ENCODE measurements at places on chromosomes 16 and 17.

DNA sequence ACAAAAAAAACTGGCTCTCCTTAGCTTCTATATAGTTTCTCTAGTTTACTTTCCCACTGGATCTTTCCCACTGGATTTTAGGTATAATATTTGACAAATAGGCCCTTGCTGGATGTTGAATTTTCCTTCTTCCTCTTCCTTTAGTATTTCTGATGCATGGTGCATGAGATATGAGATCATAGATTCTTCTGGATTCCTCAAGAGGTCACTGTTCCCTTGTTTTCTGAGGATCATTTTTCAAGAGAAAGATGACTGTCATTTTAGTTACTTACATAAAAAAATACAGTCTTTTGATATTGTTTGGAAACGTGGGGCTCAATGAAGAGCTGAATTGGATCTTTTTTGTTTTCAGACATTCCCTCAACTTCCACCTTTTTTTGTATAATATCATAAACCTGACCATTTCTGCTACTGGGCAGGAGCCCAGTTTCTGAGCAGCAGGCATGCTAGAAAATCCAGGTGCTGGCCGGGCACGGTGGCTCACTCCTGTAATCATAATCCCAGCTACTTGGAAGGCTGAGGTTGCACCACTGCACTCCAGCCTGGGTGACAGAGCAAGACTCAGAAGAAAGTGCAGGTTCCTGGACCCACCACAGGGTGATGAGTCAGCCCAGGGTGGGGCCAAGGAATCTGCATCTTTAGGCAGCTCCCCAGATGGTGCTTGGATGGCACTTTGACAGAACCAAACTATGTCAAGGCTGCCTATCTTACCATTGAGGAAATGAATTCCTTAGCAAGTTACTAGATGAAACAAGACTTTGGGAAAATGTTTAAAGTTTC, 70.3 kb downstream of the SDR42E1 start:
- no peak for DNase-seq

DNA sequence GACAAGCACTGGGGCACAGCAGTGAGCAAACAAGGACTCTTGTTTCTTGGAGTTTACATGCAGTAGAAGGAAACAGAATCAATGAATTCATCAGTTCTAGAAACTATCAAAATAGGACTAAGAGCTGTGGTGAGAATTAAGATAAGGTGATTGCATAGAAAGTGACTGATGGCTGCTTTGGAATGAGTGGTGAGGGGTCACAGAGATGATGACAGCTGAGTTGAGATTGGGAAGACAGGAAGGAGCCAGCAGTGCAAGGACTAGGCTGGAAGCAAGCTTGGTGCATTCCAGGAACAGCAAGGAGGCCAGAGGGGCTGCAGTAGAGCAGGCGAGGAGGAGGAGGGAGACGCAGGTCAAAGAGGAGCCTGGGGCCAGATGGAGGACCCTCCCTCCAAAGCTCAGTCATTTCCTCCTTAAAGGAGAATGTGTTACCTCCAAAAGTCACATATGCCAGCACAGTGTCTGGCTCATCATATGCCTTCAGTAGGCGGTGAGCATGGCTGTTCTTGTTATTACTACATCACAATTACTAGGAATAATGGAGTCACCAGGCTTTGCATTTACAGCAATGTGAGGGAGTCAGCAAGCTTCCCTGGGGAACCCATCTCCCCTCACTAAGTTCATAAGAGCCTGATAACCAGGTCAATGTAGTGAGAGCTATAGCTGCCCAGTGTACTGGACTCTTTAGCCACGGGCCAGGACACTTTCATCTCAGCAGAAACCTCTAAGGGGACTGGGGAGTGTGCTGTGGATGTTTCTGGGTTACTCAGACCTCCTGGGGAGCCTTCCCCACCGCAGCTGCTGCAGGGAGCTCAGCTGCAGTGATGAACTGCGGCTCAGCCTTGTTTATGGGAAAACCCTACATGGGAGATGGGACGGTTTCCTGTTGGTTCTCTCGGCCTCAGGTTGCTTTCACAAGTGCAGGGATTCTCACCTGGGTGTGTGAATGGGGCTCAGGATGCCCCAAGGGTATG, 157.2 kb downstream of the SEC14L1 start:
- no peak for DNase-seq

GRCh38 chr17:71914812-71915211, 206.0 kb upstream of the SOX9 start:
- no peak for DNase-seq

- DNase-seq = no peak
Measured at GRCh38 chr16:87527055-87527724, 34.4 kb upstream of the ZCCHC14 start.

DNA sequence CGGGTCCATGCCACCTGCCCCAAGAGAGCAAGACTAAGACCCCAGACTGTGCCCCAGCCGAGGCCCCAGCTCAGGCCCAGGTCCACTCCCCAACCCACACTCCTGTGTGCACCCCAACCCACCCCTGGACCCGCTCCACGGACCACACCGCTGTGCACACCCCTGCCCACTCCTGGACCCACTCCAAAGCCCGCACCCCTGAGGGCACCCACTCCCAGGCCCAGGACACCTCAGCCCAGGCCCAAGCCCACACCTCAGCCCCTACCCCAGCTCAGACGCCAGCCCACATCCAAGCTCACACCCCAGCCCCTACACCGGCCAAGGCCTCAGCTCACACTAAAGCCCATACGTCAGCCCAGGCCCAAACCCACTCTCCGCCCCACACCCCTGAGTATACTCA, 1.1 kb downstream of the SPEM3 start:
- DNase-seq = no peak

- DNase-seq = no peak
Measured at GRCh38 chr16:31270795-31271194, 11.0 kb downstream of the ITGAM start.

DNA sequence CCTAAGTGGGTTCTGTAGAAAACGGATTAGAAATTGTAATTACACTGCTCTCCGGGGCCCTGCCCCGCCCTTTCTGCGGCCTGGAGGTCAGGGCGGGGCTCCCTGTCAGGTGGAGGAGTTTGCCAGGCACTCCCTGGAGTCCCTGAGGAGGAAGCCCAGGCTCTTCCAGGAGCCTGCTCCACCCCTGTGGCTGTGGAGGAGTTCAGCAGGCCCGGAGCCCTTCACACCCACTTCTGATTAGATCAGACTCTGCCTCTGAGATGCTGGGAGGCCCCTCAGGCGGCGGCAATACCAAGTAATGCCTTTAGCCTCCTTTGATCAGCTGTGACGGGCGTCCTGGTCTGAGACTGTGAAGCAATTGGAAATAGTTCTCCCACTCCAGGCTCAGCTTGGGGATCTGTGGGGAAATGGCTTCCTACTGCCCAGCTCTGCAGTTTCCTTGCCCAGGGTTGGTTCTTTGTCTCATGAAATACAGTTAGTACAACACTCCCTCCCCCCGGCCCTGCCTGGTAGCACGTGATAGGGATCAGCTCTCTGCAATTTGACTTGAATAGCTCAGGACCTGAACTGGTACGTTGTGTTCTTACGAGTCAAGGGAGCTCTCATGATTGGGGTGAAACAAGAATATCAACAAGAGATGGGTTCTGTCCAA, 22.3 kb downstream of the BAIAP2 start:
- no peak for DNase-seq

GRCh38 chr17:50785946-50786570, 18.7 kb upstream of the ANKRD40CL start:
- DNase-seq = no peak

- no peak for DNase-seq
Measured at GRCh38 chr16:3580686-3581085, 3.5 kb upstream of the NLRC3 start.

DNA sequence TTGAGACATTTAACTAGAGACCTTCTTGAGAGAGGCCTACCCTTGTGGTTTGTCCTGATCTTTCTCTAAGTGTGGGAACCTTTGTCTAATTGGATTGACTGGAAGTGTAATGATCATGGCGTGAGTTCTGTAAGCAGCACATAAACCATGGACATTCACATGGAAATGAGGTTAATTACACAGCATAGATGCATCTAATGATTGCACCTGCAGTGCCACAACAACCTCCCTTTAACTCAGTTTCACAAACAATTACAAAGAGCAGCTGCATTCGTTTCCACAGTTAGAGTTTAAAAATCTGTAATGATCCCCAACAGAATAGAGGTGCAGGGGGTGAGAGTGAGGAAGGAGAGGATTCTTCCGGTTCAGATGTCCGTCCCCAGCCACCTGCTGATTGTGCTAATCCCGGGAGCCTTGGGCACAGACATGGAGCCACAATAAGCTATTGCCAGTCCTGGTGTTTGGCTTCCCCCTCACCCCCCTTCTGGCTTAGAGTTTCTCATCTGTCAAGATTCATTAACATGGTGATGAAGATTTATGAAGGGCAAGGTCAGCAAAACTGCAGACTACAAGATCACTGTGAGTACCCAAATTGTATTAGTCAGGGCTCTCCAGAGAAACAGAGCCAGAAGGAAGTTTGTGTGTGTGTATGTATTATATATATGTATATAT, 659.2 kb upstream of the SOX9 start:
- no peak for DNase-seq

GRCh38 chr17:50114849-50115357, 15.1 kb downstream of the SAMD14 start:
- DNase-seq = peak; percentile 41

- DNase-seq = no peak
Measured at GRCh38 chr17:64209983-64210382, 53.1 kb downstream of the TEX2 start.

DNA sequence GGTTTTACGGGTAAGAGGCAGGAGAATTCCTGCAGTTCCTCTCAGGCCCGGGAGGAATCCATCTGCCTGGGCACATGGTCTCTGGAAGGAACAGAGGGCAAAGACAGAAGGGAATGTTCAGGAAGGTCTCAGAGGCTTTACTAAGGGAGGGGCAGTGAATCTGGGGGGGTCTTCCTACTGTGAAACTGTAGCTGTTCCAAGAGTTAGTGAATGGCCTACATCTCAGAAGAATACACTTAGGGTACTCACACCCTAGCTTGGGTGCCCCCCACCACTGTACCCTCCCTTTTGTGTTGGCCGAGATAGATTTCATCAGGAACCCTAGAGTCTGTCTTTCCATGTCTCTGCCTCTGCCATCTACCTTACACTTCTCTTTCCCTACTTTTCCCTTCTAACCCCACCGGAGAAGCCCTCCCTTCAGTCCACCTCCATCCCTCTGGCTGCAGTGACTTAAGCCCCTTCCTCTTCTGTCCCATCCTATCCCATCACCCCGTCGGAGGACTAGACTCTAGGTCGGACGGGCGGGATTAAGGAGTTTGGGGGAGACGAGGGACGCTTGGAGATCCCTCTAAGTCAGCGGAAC, 316 bp downstream of the DLG4 start:
- DNase-seq = no peak

GRCh38 chr17:20218272-20218671, 209.1 kb downstream of the SPECC1 start:
- DNase-seq = no peak

- DNase-seq = peak; percentile 91
Measured at GRCh38 chr16:24013864-24014645, 178.3 kb downstream of the PRKCB start.

- DNase-seq = no peak
Measured at GRCh38 chr16:21069986-21070385, 80.7 kb downstream of the DNAH3 start.

DNA sequence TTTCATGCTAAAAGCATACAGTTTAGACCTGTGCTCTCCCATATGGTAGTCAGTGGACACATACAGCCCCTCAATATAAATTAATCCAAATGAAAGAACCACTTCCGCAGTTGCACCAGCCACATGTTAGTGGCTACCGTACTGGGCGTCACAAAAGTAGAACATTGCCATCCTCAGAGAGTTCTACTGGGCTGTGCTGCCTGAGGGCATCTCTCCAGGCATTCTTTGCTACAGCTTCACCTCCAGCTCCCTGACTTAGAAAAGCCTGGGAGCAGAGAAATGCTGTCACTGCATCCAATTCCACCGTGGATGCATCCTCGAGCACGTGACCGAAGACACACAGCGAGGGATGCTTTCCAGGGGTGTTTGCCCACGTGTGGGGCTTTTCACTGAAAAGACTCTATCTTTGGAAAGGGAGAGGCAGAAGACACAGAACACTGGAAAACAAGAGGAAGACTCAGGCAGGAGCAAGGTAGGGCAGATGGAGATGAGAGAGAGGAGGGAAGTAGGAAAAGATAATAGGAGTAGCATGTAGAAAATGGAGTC, 86.4 kb downstream of the GAS7 start:
- no peak for DNase-seq

- peak; percentile 51 for DNase-seq
Measured at GRCh38 chr16:12095275-12096156, 119.0 kb downstream of the SNX29 start.

DNA sequence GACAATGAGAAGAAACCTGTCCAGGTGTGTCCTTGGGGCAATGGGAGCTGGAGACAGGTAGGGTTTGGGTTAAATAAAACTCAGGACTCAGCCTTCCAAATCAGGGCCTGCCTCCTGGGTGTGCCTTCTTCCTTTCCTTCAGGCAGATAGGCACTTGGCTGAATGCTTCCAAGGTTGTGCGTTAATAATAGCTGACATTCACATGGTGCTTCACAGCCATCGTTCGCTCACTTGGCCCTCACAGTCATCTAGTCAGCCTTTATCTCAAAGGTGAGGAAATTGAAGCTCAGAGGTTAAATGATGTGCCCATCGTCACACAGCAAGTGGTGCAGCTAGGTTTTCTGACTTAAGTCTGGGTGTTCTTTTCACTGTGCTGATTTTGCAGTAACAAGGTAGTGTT, 9.5 kb downstream of the NFE2L1 start:
- DNase-seq = no peak

GRCh38 chr17:77924757-77925336, 33.7 kb upstream of the TNRC6C start:
- no peak for DNase-seq

GRCh38 chr16:87822108-87822970, 47.0 kb downstream of the SLC7A5 start:
- no peak for DNase-seq

DNA sequence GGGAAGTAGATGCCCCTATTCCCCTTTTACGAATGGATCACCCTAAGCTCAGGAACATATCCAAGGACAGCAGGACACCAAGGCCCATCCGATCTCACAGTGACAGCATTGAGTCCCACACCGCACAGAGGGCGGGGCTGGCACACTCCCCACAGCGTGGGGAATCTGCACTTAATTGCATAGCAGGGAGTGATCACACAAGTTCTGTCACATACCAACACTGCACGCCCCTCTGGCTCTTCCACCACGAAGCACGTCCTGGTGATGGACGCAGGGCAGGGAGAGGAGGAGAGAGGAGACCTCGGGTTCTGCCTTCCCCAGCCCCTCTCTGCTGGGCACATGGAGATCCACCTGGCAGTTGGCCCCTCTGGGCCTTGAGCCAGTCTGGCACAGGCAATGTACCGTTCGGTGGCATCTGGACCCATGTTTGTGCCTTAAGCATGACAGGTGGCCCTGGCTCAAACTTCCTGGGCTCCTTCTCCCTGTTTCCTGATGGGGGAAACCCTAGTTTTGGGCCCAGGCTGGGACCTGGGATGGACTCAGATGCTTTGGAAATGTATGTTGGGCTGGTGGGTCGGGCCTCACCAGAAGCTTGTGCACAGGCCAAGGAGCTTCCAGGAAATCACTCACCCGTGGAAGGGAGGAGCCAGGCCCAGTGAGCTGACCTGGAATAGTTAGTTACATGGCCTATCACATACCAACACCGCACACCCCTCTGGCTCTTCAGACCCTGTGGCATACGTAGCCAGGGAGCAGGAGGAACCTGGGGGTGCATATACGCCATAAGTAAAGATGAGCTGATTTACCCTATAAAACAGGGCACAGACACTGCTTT, 35.1 kb upstream of the CREBBP start:
- no peak for DNase-seq

GRCh38 chr17:62705778-62706597, 78.5 kb downstream of the MRC2 start:
- DNase-seq = no peak
